ENCODE measurements at places on chromosomes 7 and 10. TPM values are rescaled to one million over a fixed set of nuclear protein-coding genes. Genes with fewer than 3 reads are reported as not detected.
A peak's percentile ranks its signal among the peaks of the same experiment; 100 is the strongest.

Gene VAX1
- total RNA-seq: not detected

Gene KCNH2
- total RNA-seq: 2.4 TPM

Gene ZFAND4
- 40.0 TPM for total RNA-seq

Gene GARS1
- 59.1 TPM for total RNA-seq

Gene PRKAR2B
- 49.0 TPM for total RNA-seq

Gene ST8SIA6
- total RNA-seq: 2.8 TPM

Gene POLR2J2
- total RNA-seq: 2.3 TPM

Gene FOXP2
- 16.4 TPM for total RNA-seq

Gene SHH
- 7.8 TPM for total RNA-seq

Gene ENO4
- total RNA-seq: not detected

Gene ANKRD61
- not detected for total RNA-seq

Gene P4HA1
- total RNA-seq: 24.9 TPM

Gene ETV1
- total RNA-seq: 10.8 TPM

Gene CD36
- total RNA-seq: 261 TPM

- DNase-seq: no peak
Observed at GRCh38 chr7:66281678-66282590, 76.8 kb downstream of the TPST1 start.

DNA sequence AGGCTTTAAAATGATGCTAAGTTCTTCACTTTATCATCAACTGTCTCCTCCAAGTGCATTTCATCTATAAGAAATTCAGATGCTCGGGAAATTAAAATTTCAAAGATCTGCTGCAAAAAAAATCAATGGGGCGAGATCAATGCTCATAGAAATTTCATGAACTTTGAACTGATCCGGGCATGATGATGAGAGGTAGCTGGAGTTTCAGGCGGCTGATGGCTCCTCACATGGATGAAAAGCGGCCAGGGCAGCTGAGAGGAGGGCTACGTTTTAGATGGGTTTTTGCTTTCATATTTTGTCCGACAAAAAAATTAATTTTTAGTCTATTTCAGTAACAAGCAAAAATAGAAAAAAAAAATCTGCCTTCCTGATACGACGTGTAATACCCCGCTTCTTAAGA lies 109.9 kb downstream of the EBF3 start:
- DNase-seq: no peak

- DNase-seq: no peak
Observed at GRCh38 chr7:10237306-10237705, 736.4 kb upstream of the PHF14 start.

DNA sequence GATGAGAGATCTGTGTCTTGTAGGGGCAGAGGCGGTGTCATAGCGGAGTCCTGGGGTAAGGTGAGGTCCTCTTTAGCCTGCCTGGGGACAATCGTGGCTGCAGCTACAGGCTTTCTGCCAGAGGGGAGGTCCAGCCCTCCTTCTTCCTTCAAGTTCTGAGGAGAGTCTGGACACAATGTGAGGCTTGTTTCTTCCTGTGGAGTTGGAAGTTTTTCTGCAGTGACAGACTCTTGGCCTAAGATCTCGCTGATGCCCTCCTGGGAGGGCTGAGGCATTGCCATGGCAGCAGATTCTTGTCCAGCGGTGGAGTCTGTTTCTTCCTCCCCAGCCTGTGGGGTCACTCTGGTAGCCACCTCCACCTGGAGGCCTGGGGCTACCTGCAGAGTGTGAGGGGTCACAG lies 4.4 kb downstream of the NACAD start:
- no peak for DNase-seq

DNA sequence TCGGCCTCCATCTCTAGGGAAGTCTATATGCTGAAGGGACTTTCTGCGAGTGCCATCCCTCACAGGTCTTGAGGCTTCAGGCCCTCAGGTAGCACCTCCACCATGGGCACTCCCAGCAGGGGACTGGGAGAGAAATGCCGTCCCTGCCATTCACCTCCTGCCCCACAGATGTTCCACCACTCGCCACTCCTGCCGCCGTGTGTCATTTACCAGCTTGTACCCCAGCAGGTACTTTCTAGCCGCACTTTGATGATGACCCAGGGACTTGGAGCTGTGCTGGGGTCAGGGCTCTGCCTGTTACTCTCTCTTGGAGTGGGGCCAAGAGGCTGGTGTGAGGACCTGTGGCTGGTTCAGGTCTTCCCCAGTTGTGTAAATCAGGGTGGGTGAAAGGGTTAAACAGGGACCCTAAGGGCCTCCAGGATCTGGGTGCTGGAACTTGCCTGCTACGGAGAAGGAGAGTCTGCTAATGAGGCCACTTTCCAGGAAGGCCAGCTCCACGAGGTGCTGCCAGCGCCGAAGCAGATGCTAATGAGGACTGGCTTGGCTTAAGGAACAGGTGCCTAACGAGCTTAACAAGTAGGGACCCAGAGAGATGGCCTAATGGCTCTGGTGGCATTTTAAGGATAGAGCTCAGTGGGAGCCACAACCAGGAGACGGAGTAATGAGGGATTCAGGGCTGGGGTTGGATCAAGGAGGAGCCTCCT lies 32.4 kb downstream of the CRHR2 start:
- DNase-seq: no peak

GRCh38 chr7:55149001-55149400 lies 130.2 kb downstream of the EGFR start:
- no peak for DNase-seq

DNA sequence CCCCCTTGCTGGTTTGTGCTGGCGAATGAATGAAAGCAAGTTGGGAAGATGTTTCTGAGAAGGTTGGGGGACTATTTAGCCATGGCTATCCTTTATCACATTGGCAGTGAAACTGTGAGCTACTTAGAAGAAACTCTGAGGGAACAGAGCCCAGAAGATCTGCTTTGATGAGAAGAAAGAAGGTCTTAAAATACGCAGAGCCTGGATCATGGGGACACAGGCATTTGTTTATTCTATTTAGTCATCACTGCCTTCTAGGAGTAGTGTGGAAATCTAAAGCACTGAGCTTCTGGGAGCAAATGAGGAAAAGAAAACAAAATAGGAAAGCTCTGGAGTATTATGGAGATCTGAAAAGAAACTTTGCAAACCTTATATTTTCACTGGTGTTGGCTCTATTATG lies 28.5 kb downstream of the CPED1 start:
- no peak for DNase-seq

DNA sequence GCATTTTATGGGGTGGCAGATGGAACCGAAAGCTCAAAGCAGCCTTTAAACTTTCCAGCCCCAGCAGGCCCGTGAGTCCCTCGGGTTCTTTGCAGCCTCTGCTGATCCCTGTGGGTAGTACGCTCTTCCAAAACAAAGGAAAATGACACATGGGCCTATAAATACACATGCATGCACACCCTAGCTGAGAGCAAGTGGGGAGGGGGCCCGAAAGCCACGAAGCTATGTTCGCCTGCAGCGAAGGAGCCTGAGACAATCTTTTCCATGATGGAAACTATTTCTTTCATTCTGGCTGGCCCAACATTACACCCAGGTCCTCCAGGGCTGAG lies 32.2 kb downstream of the CALML5 start:
- no peak for DNase-seq

DNA sequence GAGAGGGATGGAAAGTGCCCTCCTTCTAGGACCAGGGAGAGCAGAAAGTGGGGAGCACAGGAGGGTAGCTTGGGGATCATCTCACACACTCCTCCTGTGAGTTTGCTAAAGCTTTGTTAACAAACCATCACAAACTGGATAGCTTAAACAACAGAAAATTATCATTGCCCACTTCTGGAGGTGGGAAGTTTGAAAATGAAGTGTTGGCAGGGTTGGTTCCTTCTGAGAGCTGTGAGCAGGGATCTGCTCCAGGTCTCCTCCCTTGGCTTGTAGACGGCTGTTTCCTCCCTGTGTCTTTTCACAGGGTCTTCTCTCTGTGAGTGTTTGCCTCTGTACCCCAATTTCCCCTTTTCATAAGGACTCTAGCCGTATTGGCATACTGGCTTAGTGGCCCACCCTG lies 32.0 kb upstream of the CXCL12 start:
- no peak for DNase-seq

- DNase-seq: no peak
Observed at GRCh38 chr10:59633063-59633462, 76.6 kb downstream of the SLC16A9 start.

DNA sequence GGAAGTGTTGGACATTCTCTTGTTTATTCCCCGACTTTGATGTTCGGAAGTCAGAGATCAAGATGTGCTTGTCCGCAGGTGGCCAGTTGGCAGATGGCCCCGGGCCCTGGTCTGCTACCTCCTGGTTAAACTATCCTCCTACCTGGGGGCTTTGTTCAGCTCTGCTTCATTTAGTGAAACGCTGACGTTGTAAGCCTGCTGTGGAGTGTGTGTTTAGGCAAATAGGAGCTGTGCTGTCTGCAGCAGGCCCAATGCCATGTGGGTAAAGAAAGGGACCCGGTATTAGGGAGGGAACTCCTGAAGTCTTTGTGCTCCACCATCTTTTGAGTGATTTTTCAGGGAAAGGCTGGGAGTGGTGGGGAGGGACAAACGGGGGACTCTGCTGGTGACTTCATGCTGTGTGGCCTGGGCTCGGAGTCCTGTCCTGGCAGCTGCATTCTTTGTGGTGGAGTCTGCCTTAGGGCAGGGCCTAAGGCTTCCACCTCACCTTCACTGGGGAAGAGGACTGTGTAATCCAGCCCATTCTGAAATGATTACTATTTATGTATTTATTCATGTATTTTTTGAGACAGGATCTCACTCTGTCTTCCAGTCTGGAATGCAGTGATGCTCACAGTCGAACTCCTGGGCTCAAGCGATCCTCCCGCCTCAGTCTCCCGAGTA lies 171.1 kb upstream of the KLF6 start:
- DNase-seq: no peak

- peak; percentile 23 for DNase-seq
Observed at GRCh38 chr10:114024876-114025610, 18.6 kb upstream of the ADRB1 start.

DNA sequence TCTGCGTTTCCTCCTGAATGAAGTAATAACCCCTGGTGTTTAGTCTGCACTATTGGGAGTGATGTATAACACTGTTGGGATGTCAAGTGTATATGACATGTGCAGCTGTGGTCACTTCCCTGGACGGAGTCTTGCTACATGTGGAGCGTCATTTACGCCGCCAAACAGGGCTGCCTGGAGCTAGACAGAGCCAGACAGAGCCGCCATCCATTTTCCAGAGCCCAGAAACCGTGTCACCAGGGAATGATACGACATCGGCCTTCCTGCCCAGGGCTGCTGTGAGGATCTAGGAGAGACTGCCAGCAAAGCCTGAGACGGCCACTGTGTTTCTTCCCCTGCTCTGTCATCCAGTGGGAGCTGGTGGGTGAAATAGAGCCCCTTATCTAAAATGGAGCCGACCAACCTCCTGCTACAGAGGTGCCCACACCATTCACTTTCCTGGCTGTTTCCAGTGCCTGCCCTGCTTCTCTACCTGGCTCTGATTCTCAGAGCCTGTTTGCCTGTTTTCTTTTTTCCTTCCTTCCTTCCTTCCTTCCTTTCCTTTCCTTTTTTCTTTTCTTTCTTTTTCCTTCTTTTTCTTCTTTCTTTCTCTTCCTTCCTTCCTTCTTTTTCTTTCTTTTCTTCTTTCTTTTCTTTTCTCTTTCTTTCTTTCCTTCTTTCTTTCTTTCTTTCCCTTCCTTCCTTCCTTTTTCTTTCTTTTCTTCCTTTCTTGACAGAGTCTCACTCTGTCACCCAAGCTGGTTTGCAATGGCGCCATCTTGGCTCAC lies 13.3 kb upstream of the FGFR2 start:
- no peak for DNase-seq
